ENCODE measurements at places on chromosomes 7 and 10.
A peak's percentile ranks its signal among the peaks of the same experiment; 100 is the strongest.

GRCh38 chr7:22220941-22221340 is 136.0 kb downstream of the RAPGEF5 start:
- no peak for DNase-seq

- DNase-seq, result no peak
Observed at GRCh38 chr10:10223131-10223530, 794.5 kb upstream of the CELF2 start.

GRCh38 chr7:41889040-41889439 is 186.2 kb upstream of the INHBA start:
- no peak for DNase-seq

GRCh38 chr10:80786322-80786721 is 248.6 kb downstream of the SH2D4B start:
- DNase-seq, result no peak

GRCh38 chr7:15554081-15554480 is 7.7 kb downstream of the AGMO start:
- no peak for DNase-seq

DNA sequence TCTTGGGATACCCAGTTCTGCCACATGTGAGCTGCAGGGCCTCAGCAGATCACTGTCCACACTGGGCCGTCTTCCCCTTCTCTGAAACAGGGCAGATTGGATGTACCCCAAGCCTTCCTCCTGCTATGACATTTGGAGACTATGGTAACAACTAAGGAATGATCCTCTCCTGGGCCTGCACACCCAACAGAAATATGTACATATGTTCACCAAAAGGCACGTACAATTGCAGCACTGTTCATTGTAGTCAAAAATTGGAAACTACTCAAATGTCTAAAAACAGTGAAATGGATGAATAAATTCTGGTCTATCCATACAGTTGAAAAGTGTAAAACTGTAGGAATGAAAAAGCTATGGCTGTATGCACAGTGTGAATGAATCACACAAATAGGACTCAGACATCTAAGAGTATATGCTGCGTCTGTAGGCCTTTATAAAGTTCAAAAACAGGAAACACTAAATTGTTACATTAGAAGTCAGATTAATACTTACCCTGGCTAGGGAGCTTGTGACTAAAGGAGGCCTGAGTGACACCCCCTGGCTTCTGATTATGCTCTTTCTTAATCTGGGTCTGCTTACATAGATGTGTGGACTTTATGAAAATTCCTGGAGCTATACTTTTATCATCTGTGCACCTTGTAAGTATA is 16.1 kb upstream of the XPNPEP1 start:
- DNase-seq, result no peak

GRCh38 chr7:148242294-148242821 is 348.2 kb upstream of the C7orf33 start:
- DNase-seq, result no peak

- no peak for DNase-seq
Observed at GRCh38 chr7:99677013-99677647, 2.7 kb downstream of the CYP3A5 start.

DNA sequence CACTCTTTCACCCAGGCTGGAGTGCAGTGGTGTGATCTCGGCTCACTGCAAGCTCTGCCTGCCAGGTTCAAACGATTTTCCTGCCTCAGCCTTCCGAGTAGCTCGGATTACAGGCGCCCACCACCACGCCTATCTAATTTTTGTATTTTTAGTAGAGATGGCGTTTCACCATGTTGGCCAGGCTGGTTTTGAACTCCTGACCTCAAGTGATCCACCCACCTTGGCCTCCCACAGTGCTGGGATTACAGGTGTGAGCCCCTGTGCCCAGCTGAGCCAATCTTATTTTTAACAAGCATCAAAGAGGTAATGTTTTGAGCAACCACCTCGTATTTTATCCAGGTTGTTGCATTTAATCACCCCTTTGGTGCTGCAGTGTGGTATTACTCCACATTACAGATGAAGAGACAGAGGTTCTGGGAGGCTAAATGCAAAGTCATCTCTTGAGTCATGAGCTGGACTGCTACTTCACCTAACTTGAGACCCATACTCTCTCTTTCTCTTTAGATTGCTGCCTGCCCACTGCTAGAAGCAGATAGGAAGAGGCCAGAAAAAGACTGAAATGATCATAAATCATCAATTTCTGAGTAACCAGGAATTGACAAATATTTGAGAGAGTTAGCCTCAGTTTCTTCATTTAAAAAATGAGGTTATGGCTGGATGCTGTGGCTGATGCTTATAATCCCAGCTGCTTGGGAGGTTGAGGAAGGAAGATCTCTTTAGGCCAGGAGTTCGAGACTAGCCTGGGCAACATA is 116.2 kb downstream of the CAMK1D start:
- no peak for DNase-seq

DNA sequence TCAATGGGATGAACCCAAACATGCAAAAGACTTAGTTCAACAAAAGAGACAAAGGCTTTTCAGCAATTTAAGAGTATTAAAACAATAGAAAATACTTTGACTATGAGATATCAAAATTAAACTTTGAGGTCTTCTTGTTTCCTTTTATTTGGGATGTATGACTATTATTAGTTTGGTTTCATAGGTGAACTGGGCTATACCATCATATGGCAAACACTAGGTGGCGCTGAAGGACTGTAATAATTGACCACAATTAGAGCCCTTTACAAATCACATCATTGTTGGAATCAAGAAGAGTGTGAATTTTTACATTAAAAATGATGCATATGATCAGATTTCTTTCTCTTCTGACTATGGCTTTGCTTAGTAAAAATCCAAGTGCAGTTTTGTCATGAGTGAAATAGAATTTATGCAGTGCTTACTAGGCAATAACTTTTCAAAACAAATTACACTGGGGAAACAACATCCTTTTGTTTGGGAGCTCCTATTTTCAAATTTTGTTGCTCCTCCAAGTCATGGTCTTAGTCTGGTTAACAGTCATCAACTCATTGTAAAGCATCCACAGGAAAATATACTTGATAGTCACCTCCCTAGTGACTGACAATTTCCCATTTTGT is 14.7 kb upstream of the NXPH1 start:
- peak; percentile 48 for DNase-seq

DNA sequence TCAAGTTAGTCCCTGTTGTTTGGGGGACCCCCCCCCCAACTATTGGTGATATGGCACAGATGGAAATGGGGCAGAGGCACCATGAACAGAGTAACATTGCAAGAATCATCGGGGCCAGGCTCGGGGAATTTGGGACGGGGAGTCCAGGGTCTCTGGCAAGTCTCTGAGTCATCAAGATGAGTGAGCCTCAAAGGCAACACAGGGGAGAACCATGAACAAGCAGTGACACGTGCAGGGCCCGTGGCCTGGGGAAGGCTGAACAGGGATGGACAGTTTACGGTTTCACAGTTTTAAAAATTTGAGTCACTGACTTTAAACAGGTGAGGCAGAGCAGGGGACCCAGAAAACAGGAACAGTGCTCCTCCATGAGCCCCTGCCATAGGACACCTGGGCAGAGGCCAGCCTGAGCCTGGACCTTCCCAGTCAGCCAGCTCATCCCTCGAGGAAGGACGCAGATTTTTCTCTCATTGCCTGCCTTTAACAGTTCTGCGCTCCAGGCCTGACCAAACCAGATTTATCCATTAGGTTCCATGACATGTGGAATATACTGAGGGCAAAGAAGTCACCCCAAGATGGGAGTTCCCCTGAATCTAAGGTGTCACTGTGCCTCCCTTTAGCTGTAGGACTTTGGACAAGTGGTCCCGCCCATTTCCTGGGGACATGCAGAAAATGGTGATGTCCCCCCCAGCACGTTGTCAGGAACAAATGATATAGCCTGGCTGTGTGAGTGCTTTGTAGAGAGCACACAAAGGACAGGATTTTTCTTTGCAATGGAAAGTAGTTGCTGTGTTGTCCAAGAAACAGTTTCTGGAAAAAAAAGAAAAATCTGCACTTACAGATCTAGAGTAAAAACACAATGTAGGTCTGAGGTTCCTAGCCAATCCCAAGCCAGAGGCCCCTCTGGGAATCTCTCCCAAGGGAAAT is 23.8 kb downstream of the CHST15 start:
- DNase-seq, result no peak

DNA sequence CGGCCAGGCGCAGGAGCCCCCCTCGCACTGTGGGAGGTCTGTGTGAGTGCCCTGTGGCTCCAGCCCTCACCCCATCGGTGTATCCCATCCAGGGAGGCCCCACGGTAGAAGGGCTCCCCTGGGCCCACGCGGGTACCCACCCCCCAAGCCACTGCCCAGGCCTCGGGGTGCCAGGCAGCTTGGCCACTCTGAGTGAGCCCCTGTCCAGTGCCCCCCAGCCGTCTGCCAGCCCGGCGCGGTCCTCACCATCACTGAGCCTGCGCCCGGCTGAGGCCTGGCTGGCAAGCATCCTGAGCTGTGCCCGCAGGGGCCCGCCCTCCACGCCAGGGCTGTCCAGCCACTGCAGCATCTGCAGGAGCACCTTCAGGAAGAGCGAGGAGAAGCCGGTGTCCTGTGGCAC is 19.2 kb upstream of the MICALL2 start:
- DNase-seq, result no peak

- DNase-seq, result no peak
Observed at GRCh38 chr10:34286136-34286739, 528.9 kb downstream of the PARD3 start.

- no peak for DNase-seq
Observed at GRCh38 chr7:118793582-118793981, 569.1 kb downstream of the ANKRD7 start.

DNA sequence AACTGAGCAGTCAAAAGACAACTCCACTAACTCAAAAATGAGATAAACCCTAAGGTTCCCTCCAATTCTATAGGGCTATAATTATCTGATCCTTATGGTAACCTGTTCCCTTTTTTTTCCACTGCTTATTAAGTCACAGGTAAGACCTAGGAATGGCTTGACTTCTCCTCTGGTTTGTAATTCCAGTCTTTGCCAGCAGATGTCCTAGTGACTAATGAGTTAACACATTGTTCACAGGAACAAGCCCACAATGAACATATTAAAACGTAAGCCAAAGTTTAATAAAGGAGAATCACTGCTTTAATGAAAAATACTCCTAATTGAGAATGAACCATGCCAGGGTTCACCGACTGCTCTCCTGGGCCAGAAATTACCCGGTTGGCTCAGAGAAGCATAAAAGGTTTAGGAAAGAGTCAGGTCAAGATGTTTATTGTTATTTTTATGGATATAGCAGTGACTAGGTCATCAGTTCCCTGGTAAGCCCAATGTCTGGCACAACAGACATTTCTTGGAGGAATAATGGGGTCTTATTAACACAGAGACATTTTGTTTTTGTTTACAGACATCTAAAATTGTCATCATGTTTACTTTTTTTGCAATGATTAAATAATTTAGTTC is 120.1 kb downstream of the ELAPOR2 start:
- DNase-seq, result peak; percentile 37
